CD4-positive, alpha-beta T cell (primary cell): ENCODE measurements at places on chromosomes 11 and 22.

DNA sequence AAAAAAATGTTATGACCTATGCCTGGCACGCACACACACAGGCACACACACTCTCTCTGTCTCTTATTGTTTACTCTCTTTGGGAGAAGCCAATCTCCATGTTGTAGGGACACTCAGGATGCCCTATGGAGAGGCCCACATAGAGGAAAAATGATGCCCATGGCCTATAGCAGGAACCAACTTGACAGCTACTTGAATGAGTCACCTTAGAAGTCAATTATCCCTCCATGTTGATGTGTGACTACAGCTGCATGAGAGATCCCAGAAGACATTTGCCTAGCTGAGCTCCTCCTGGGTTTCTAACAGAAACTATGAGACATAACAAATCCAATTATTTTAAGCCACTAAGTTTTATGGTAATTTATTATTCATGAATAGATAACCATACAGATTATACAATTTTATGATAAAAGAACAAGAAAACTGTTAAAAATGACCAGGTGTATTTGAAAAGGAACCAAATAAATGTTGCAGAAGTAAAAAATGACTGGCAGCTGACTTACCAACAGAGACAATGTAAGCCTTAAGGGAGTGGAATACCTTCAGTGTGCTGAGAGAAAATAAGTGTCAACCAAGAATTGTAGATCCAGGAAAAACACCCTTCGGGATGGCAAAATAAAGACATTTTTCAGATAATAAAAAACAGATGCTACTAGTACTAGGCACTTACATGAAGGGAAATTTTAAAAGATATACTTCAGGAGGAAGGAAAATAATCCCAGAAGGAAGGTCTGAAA is 403.7 kb upstream of the SYN3 start:
- DNase-seq = no peak

DNA sequence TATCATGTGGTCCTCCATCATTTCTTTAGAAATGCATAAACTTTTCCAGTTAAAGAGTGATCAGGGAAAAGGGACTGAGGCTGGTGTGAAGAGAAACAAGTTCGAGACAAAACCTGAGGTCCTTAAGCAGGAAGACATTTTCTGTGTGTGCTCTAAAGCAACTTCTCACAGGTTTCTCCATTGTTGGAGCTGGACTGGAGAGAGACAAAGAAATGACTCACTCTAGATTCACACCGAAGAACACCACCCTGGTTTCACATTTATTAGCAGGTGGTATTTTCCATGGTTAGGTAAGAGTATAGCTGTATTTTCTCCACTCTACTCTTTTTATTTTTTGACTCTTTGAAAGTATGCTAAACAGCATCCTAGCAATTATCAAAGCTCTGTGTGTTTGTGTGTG is 736.4 kb downstream of the KCNA4 start:
- DNase-seq = no peak

GRCh38 chr22:28914201-28914600 is 30.8 kb downstream of the ZNRF3 start:
- DNase-seq = no peak

DNA sequence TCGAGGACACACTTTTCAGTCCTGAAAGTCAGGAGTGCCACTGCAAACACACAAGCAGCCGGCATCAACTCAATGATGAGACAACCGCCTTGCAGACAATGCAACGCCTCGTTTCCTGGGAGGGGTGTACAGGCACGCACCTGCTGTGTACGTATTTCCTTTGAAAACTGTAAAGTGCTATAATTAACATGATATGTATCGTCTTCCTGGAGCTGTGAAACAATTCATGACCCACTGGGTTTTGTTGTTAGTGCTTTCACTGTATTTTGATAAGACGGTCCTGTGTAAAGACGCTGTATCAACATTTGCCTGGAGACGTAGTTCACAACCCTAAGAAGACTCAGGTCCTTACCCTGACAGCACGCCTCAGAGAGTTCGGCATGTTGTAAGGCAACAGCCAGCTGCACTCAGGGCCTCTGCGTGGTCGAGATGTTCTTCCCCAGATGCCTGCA is 105.7 kb upstream of the ANO1 start:
- peak; percentile 23 for DNase-seq

GRCh38 chr11:16795146-16795545 is 56.7 kb downstream of the C11orf58 start:
- no peak for DNase-seq

GRCh38 chr11:116543911-116544475 is 228.8 kb downstream of the BUD13 start:
- no peak for DNase-seq

- DNase-seq = no peak
Observed at GRCh38 chr11:66026017-66026529, at the start of gene CATSPER1. TSS of gene CATSPER1 (minus strand) at chr11:66026479. CDS start at chr11:66026379, 100 bp downstream.

DNA sequence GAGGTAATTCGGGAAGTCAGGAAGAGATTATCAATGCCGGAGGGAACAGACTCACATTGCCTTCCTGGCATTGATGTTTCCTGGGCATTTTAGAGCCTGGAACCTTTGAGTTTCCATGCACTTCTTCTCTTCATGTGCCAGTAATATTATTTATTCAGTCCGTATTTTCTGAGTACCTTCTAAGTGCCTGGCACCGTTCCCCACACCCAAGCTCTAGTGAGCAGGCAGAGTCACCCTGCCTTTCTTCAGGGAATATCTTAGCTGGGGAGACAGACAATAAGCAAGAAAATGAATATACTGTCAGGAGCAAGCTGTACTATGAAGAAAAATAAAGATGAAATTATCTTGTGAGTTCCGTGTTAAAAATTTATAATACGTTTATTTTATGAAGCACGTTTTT is 136.2 kb upstream of the SEZ6L start:
- DNase-seq = no peak

DNA sequence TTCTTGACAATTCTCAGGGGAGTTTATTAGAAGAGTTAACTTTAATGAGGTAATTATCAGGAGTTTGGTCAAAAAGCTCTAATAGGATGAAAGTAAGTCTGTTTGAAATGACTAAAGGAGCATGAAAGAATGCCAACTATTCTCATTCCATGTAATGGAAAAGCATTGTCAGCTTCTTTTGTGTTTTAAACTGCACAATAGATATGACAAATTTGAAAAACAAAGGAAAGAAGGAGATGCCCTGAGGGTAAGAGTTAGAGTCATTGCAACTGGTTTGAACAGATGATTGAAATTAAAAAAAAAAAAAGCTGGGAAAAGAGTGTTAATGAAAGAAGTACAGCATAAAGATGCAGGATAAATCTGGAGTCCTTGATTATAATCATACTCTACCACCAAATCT is 296.8 kb upstream of the FOLH1 start:
- DNase-seq = no peak
